ENCODE measurements at places on chromosomes 7 and 10.
A peak's percentile ranks its signal among the peaks of the same experiment; 100 is the strongest.

DNA sequence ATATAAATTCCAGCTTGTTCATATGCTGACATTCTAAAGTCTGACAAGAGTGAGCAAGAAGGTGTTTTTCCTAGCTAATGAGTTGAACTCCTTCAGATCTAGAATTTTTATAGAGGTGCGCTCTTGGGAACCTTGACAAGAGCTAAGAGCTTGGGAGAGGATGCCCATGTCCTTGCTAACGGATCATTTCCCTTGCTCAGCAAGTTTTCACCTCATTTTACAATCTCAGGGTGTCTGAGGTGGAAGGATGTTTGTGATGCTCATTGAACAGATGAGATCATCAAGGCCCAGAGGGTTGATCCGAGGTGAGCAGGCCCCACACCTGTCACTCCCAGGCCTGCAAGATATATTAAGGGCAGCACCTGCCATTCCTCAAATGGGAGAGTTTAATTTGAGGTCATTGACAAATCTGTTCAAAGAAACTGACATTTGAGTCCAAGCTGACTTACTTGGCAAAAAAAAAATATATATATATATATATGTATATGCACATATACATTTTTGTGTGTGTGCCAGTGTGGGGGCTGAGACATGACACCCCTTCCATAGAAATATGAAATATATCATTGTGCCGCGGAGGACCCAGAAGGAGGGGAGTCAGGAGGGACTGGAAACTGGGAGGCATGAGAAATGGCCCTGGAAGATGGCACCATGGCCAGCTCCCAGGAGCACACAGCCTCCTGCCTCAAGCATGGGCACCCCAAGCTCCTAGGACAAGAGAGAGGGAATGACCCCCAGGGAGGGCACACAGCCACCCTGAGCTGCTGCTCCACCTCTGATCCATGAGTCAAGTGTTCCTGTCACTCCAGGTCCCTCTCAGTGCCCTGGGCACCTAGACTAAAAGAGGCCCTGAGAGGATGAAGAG, 17.3 kb upstream of the TMEM72 start:
- no peak for DNase-seq

- no peak for DNase-seq
Measured at GRCh38 chr7:154817224-154817896, 185.6 kb downstream of the PAXIP1 start.

- no peak for DNase-seq
Measured at GRCh38 chr10:4867520-4868356, 41.7 kb downstream of the AKR1E2 start.

- DNase-seq, result no peak
Measured at GRCh38 chr7:80150611-80151273, 16.1 kb downstream of the GNAI1 start.

GRCh38 chr7:33832271-33832721, 73.0 kb upstream of the BMPER start:
- DNase-seq, result no peak

DNA sequence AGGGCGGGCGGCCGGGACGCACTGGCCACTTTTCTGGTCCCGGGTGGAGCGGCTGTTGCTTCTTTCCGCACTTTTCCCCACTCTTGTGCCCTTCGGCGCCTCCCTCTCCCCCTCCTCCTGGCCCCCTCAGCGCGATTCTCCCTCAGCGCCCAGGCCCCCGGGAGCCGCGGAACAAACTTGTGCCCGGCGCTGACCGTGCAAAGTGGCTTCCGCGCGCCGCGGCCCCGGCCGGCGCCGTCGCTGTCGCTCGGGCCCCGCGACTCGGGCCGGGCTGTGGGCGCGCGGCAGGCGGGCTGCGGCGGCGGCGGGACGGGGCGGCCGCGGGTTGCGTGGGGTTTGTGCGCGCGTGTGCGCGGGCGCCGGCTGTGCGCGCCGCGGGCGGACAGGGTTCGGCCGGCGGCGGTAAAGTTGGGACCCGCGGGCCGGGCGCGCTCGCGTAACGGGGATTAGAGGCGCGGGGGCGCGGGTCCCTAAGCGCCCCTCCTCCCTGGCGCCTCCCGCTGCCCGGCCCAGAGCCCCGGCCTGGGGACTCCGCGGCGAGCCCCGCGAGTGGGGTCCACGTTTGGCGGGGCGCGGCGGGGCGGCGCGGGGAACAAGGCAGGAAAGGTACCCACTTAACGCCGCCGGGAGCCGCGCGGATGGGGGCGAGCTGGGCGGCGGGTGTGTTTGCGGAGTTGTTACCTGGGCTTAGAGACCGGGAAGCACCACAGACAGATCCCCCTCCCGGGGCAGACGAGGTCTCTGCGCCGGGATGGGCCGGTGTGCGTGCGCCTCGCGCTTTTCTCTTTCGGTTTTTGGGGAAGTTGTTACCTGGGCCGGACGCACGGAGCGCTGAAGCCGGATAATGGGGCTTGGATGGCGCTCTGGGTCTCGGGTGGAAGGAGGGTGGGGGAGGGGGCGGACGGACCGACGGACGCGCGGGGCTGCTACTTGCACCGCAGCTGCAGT, 860 bp downstream of the ZEB1 start:
- no peak for DNase-seq

DNA sequence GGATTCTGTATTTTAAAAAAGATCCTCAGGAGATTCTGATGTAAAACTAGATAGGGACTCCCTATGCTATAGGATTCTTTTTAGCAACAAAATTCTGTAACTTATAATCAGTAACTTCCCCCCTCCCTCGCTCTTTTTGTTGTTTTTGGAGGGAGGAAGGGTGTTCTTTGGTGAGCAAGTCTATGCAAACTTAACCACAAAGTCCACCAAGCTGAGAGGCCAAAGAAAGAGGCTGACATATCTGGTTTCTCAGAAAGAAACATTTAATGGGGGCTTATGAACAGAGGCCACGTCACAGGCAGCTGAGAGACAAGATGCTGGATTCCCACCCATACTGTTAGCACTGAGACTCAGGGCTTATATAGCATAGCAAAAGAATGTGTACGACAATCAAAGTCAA, 14.3 kb upstream of the ABCB5 start:
- DNase-seq, result no peak

- no peak for DNase-seq
Measured at GRCh38 chr7:112449353-112449752, 907 bp upstream of the IFRD1 start.

DNA sequence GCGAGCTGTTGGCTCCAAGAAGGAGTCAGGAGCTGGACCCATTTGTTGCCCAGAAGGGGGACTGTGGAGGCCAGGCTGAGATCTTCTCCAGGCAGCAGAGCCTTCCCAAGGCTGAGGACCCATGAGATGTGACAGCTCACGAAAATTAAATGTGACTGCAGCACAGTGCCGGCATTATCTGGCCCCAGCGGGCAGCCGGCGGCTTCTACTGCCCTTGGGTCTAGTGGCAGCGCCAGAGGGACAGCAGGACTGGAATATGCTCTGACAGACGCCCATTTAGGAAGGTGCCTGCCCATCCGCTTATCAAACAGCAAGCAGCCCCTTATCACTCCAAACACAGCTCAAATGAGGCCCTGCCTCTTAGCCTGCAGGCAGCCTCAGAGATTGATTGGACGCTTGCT, 122.9 kb upstream of the LYZL2 start:
- peak; percentile 57 for DNase-seq

- DNase-seq, result no peak
Measured at GRCh38 chr10:5583525-5584175, 58.9 kb downstream of the CALML3 start.

GRCh38 chr10:26368463-26368862, 69.7 kb upstream of the APBB1IP start:
- DNase-seq, result no peak

- DNase-seq, result no peak
Measured at GRCh38 chr7:20595971-20596370, 19.5 kb upstream of the ABCB5 start.

GRCh38 chr10:127447197-127447596, 101.9 kb upstream of the NPS start:
- no peak for DNase-seq

DNA sequence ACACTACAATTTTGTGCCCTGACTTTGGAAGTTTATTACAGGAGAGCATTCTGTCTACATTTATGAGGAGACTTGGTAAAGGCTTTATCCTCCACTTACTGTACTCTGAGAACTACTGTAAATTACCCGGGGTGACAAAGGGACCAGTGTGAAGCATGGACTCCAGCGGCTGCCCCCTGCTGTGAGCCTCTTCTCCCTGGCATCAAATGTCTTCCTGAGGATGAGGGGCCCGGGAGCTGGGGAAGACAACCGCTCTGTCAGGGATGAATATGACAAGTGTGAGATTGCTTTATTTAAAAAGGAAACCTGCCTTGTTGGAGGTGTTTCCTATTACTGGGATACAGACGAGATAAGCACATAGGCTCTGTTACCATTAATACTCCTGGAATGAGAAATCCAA, 714.8 kb downstream of the CCSER2 start:
- DNase-seq, result no peak

Measured in C1 segment of cervical spinal cord (tissue), 14 donors.